ENCODE measurements at places on chromosomes 12 and 14.

GRCh38 chr14:104383088-104383995, 196.2 kb upstream of the C14orf180 start:
- DNase-seq = no peak

GRCh38 chr12:92796650-92797049, 93.9 kb downstream of the PLEKHG7 start:
- DNase-seq = peak; percentile 4

- DNase-seq = no peak
These were observed 236.8 kb downstream of the GRIN2B start for GRCh38 chr12:13744561-13744960.

DNA sequence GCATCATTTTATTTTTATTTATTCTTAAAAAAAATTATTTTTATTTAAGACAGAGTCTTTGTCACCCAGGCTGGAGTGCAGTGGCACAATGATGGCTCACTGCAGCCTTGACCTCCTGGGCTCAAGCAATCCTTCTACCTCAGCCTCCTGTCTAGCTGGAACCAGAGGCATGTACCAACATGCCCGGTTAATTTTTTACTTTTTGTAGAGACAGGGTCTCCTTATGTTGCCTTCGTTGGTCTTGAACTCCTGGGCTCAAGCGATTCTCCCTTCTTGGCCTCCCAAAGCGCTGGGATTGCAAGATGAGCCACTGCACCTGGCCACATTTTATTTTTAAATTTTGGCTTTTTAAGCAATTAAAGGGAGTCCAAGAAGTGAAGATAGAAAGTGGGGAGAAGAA, 21.4 kb downstream of the TTC6 start:
- no peak for DNase-seq

DNA sequence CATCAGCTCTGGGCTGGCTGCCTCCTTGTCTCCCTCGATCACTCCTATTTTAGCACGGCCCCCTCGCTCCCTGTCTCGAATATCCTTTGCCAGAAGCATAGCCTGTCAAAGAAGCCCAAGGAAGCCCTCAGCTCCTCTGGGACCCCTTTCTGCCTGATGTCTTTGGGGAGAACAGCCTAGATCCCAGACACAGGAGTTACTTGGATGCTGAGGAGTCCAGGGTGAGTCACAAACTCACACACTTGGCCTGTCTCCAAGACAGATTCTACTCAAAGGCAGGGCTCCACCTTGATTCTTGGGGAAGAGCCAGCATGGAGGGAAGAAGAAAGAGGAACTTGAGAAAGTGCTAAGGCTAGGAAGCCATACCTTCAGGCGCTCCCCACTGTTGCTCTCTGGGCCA, 8.1 kb downstream of the AVIL start:
- peak; percentile 55 for DNase-seq

DNA sequence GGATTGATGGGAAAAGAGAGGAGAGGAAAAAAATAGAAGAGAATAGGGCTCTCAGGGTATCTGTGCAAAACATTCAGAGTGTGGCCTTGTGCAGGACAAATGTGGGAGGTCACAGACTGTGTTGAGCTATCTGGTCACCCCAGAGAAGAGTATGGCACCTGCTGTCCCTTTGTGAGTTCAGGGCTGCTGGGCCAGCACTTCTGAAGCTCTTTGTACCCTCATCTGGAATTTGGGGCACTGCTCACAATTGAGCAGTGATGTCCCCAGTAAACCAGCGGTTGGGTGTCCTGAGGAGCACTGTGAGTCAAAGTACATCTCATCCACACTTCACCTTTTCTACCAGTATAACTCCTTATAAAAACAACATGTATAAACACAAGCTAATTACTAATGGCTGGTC, 2.6 kb upstream of the KRT81 start:
- DNase-seq = no peak

DNA sequence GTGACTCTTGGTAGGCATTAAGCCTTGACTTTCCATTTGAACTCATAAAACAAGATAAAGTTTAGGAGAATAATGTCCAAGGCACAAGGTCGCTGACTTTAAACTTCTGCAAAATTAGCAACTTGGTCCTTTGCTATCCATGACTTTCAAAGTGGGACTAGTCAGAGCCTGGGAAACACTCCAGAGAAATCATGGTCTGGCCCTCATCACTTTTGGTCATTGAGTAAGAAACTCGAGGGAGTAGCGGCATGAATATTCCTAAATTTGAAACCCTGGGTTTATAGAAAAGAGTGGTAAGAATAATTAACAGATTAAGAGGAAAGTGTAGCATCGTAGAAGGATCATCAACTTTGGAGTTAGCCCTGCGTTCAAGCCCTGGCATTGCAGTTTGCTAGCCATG, 16.9 kb upstream of the APPL2 start:
- no peak for DNase-seq

GRCh38 chr12:128818065-128819022, 5.4 kb downstream of the SLC15A4 start:
- DNase-seq = peak; percentile 38

- no peak for DNase-seq
These were observed 197.6 kb upstream of the AVPR1A start for GRCh38 chr12:63348556-63348955.

- DNase-seq = no peak
These were observed 54.6 kb downstream of the C12orf56 start for GRCh38 chr12:64335886-64336466.

- DNase-seq = no peak
These were observed 58.4 kb downstream of the SPTSSA start for GRCh38 chr14:34403646-34404045.

DNA sequence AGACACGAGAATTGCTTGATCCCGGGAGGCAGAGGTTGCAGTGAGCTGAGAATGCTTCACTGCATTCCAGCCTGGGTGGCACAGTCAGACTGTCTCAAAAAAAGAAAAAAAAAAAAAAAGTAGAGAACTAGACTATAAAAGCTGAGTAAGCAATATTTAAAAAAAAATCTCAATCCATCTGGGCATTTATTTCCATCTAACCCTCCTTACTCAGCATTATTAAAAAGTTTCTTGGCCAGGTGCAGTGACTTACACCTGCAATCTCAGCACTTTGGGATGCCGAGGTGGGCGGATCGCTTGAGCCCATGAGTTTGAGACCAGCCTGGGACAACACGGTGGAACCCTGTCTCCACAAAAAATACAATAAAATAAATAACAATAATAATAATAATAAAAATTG, 4.5 kb downstream of the SUPT16H start:
- DNase-seq = no peak

DNA sequence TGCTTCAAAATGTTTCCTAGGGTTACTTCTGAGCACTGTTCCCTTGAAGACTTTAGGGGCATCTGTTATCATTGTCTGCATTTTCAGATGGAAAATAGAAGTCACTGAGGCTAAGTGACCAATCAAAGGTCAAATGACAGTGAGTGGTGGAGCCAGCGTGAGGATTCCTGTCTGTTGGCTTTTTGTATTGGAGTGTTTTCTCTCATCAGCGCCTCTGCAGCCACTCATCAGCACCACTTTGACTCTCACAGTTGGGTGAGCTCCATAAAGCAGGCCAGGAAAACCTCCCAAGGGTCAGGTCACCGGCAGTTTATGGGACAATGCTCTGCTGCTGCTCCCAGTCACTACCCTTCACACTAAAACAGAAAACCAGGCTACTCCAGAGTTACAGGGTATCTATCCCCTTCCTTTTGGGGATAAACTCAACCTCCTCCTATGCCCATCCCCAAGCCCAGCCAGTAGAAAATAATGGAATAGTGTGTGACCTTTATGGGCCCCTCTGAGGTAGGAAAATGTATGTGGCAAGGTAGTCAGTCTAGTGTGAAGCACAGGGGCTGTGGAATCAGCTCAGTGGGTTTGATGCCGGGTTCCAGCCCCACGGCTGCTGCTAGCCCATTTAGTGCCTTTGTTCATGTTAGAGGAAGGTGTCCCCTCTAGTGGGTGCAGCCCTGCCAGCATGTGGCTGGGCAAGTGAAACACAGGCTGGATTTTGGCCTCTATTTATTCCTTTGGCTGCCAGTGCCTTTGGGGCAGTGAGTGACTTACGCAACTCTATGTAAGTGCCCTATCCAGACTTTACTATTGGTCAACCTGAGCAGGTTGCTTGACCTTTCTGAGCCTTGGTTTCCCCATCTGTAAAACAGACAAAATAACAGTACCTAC, 133.8 kb upstream of the CPM start:
- no peak for DNase-seq

GRCh38 chr12:95118138-95118787, 44.8 kb upstream of the NR2C1 start:
- peak; percentile 90 for DNase-seq

- DNase-seq = peak; percentile 11
These were observed 440.4 kb upstream of the PRICKLE1 start for GRCh38 chr12:43029971-43030370.

GRCh38 chr12:106358396-106359241, 1.1 kb downstream of the POLR3B start:
- peak; percentile 56 for DNase-seq

- DNase-seq = peak; percentile 49
These were observed 31.7 kb upstream of the GPRC5A start for GRCh38 chr12:12859690-12860089.

- peak; percentile 43 for DNase-seq
These were observed 626 bp downstream of the TXNDC16 start for GRCh38 chr14:52551696-52552062.

GRCh38 chr14:65703996-65704395, 291.5 kb downstream of the FUT8 start:
- DNase-seq = peak; percentile 16

- DNase-seq = no peak
These were observed 231.2 kb downstream of the PDZRN4 start for GRCh38 chr12:41419131-41419893.

- no peak for DNase-seq
These were observed 5.7 kb upstream of the CCND2 start for GRCh38 chr12:4267704-4268328.

GRCh38 chr14:64536488-64537245, 3.9 kb upstream of the HSPA2 start:
- peak; percentile 32 for DNase-seq

DNA sequence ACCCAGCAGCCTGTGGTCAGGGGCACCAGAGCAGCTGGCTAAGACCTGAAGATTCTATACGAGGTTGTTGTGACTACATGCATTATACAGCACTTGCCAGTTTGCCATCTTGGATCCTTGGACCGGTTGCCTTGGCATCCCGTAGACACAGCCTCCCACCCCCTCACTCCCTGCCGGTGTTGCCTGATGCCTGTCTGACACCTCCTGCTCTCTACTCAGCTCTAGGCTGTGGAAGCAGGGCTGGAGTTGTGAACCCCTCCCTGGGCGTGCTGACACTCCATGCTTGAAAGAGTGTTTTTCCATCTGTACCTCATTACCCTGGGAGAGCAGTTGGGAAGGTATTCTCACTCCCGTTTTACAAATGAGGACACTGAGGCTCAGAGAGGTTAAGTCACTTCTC, 2.5 kb downstream of the CHGA start:
- DNase-seq = no peak

GRCh38 chr14:103488071-103488470, 34.6 kb downstream of the CKB start:
- DNase-seq = no peak

- no peak for DNase-seq
These were observed 629 bp downstream of the FBRSL1 start for GRCh38 chr12:132490422-132491137.

DNA sequence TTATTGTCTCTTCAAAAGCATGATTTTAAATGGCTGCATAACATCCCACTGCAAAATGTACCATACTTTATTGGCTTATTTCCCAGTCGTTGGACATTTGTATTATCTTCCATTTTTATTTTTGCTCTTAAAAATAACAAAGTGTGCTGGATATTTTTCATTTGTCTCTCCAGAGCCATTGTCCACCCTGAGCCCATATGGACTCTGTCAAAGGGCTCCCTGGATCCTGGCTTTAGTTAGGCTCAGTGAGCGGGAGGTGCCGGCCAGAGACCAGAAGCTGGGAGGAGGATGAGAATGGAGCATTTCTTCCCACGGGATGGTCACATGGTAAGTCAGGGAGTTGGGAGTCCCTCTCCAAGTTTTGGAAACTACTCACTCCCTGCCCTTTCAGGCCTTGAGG, 296.9 kb downstream of the NUAK1 start:
- DNase-seq = no peak

DNA sequence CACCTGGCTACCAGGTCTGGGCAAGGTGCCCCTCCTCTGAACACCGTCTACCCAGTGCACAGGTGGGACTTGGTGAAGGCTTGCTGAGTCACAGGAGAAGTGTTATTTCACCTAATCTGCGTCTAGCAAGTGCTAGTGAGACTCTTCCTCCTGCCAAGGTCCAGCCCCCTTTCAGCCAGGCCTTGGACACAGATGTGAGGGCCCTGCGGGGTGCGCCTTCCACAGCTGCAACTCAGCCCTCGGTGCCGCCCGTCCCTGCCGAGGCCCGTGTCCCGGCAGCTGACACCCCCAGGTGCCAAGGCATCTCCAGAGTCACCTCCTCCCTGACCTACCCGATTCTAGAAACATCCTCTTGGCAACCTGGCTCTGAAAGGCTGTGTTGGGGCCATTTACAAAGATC, 55.1 kb downstream of the PRIMA1 start:
- no peak for DNase-seq

- no peak for DNase-seq
These were observed 154.5 kb upstream of the FOXN3 start for GRCh38 chr14:89571491-89571890.

DNA sequence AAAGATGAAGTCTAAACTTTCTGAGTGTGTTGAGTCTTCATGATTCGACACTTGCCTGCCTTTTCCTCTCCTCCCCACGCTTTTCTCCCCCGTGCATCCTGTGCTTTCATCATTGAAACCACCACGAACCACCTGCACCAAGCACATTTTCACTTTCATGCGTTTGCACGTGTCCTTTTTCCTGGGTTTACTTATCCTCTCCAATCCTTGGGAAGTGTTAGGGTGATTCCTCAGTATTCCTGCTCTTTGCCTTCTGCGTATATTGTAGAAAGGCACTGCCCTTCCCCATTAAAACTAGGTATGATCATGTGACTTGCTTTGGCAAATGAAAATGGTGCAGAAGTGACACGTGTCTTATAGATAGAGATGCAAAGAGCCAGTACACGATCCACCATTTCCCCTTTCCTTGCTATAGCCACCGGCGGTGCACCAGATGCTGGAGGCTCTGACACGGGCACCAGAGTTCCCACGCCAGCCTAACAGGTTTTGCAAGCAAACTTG, 106.6 kb downstream of the BRMS1L start:
- DNase-seq = no peak

- no peak for DNase-seq
These were observed 186.1 kb downstream of the SLC2A13 start for GRCh38 chr12:39919790-39920189.

DNA sequence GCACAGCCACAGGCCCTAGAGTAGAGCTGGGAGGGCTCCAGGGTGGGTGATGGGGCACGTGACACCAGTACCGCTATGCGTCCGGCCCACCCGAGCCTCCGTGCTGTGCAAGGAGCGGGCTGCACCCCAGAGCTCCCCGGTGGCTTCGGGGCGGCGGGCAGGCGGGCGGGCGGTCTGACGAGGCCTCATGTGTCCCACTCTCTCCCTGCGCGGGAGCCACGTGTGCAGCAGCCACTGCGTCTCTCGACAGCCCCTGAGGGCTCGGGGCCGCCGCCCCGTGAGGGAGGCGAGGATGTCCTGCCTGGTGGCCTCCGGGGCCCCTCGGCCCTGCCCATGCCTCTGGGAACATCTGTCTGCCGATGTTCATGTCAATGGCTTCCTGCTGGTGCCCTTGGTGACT, 51.2 kb upstream of the FBRSL1 start:
- no peak for DNase-seq

Measured in EL (cell line).